ENCODE measurements at places on chromosomes 11 and 22. TPM values are rescaled to one million over a fixed set of nuclear protein-coding genes. Genes with fewer than 3 reads are reported as not detected.

POTEH gene
- total RNA-seq = not detected

PARVA gene
- 66.9 TPM for total RNA-seq

NAALAD2 gene
- total RNA-seq = 1.1 TPM

DNAJB7 gene
- not detected for total RNA-seq

CNGA4 gene
- not detected for total RNA-seq

FERMT3 gene
- 16.9 TPM for total RNA-seq

KRTAP5-9 gene
- not detected for total RNA-seq

Data from esophagus squamous epithelium (tissue), 5 donors.